Activated T-helper 2 cell treated with anti-CD3 and anti-CD28 coated beads, Interferon-gamma antibody, Interleukin-2, Interleukin-4, amounts not matched to agents 10 μg/mL and 5 μg/mL and 100 μg/mL, durations not matched to agents 14 hours and 24 hours and 36 hours (primary cell): ENCODE measurements at places on chromosomes 1 and 21. TPM values are rescaled to one million over a fixed set of nuclear protein-coding genes. Genes with fewer than 3 reads are reported as not detected.

- no peak for DNase-seq
These were observed 39.5 kb upstream of the DIPK1A start for GRCh38 chr1:93000751-93001175.

- no peak for DNase-seq
These were observed 29.1 kb downstream of the PRSS38 start for GRCh38 chr1:227844320-227845146.

DNA sequence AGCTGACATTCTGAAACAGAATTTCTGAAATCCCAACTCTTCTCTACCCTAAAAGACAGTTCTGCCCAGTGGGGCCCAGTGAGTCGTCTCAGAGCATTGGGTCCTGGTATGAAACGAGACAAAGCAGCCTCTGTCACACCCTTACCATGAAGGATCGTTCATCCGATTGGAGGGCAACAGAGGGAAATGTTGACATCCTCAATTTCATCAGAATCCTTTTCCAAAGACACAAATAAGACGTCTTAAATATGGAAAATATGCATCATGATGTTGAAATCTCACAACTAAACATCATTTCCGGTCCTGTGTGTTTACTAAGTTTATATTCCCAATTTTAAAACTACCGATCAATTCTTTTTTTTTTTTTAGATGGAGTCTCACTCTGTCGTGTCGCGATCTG lies 112.1 kb upstream of the SLC45A1 start:
- DNase-seq = no peak

DNA sequence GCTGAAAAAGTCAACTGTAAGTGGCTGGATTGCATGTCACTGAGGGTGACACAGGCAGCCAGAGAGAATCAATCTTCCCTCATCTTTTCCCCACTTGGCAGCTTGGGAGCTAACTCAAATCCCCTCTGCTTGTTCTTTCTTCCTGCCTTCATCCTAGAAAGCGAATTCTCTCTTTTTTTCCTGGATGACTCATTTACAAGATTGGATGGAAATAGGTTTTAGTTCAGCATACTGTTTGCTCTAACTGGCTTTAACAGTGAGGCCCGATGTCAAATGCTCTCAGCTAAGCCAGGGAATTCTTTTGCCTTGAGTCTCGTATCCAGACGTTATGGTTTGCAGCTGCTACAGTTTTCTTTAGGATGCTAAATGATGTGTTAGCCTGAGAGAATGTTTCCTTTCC lies 72.7 kb downstream of the HUNK start:
- DNase-seq = no peak

CRNN gene
- total RNA-seq = not detected in 2 replicates

PRRX1 gene
- total RNA-seq = not detected in 2 replicates
